ENCODE measurements at places on chromosomes 3 and 15.

DNA sequence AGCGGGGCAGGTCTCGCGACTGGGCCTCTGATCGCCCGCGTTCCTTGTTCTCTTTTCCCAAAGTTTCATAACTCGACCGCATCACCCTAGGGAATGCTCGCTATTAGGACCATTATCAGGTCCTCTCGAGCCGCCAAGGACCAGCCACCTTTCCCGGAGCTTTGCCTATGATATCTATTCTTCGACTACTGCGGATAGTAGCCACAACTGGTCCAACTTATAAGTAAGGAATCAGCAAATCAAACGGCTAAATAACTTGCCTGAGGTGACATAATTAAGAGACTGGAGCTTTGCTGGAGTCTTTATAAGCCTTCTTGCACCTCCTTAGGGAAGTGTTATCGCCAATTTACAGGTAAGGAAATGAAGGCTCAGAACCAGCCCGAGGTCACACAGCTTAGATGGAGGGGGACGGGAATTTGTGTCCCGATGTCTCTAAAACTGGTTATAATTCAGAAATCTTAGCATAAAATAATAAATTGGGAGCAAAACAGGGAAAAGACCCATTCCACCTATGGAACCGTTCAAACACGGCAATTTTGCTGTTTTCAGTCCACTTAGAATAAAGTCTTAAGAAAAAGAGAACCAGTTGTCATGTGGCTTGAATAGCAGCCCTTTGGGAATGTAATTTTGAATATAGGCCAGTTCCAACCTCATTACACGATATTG is 479 bp upstream of the PLD1 start:
- DNase-seq, result no peak

- DNase-seq, result no peak
Measured at GRCh38 chr3:106610362-106610959, 741.6 kb upstream of the CBLB start.

DNA sequence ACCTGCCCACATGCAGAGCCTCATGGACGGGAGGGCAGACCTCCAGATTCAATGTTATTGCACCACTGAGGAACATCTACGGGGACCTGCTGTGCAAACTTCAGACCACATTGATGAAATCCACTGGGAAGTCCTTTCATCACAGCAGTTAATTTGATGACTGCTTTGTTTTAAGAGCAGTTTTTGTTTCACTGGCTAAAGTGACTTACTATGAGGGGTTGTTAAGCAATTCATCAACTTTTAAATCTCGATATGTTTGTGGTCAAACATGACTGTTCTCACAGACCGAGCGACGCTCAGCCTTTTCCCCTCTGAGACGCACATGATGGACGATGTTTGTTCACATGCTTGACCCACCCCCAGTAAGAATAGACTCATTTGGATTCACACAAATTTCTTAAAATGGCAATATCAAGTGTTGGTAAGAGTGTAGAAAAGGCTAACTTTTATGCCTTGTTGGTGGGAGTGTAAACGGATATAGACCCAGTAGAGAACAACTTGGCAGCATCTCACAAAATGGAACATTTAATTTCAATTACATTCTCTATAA is 35.9 kb upstream of the IREB2 start:
- DNase-seq, result no peak

DNA sequence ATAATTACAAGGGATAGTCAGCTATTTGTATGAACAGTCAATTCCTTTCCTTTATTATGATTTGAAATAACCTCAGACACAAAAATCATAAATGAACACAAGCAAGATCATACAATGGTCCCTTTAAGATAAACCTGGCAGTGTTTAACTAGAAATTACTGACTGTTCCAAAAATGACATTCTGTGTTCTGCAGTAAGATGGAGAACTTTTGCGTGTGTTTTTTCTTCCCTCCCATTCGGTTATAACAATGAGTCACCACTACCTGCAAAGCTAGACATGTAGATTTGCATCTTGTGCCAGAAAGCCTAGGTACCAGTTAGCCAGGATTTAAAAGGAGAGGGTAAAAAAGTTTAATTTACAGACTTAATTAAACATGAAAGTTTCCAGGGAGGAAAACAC is 248.2 kb upstream of the ADAMTS9 start:
- DNase-seq, result no peak
